ENCODE measurements at places on chromosomes 16 and 17.

GRCh38 chr16:11025120-11025531, 80.8 kb downstream of the CLEC16A start:
- no peak for DNase-seq

DNA sequence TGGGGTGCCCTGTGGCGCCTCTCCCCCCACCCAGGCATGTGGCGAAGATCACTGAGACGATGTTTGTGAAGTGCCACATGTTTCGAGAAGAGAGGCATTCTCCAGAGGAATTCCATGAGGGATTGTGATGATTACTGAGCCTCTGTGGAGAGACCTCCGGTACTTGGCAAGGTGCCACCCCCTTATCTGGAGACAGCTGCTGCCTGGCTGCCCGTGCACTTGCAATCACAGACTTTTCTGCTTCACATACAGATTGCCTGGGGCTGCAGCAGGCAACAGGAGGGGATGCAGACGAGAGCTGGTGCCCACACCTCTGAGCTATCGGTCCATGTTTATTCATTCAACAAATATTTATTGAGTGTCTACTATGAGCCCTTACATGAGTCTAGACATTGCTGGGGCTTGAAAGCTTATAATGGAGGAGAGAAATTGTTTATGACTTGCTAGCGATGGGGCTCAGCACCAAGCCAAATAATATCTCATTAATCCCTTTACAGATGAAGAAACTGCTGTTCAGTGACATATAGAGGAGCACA, 317.2 kb upstream of the ZFHX3 start:
- DNase-seq: no peak

DNA sequence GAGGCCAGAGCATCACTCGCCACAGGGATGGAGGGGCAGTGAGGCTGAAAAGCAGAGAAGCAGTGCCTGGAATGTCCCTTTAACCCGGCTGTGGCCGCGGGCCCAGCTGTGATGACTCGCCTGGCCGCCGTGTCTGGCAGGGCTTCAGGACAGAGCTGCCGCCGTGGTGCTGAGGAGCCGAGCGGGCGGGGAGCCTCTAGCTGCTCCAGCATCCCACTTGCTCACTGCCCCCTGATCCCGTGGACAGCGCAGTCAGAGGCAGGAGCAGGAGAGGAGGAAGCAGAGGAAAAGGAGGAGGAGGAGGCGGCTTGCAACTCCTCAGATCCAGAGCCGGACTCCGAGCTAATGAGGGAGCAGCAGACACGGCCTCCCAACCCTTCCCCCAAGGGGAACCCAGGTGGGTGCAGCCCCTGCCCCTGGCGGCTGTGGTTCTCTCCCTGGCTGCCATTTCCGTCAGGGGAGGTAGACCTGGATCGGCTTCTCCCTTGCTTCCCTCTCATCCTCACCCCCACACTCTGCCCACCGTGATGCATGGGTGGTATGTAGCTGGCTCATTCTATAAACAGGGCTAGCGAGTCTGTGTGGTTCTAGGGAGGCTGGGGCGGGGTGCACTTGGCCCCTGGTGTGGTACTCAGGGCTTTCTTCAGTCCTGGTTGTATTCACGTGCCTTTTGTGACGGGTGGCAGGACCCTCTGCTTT, 165.7 kb downstream of the CMIP start:
- DNase-seq: no peak

DNA sequence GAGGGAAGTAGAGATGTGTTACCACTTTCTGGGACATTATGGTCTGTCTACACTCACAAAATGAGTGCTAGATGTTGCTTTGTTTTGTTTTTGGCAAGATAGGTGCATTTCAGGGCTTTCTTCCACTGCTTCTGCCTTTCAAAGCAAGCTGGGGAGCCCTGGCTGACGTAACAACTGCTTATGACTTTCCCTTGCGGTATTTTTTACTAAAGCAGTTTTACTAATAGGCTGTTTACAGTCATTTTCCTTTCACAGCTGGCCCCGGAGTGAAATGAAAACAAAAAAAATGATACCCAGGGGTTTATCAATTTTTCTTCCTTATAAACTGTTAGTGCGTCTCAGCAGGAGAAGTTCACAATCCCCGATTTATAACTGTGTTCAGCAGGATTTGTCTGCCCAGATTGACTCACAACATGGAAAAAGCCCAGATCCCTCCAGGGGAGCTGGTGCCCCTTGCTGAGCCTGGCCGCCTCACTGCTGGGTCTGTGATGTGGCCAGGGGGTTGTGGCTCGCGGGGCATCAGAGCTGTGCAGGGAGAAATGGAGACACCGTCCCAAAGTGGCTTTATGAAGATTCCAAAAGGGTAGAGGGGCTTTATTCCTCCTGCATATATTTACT, 184.4 kb upstream of the HS3ST3A1 start:
- DNase-seq: no peak

DNA sequence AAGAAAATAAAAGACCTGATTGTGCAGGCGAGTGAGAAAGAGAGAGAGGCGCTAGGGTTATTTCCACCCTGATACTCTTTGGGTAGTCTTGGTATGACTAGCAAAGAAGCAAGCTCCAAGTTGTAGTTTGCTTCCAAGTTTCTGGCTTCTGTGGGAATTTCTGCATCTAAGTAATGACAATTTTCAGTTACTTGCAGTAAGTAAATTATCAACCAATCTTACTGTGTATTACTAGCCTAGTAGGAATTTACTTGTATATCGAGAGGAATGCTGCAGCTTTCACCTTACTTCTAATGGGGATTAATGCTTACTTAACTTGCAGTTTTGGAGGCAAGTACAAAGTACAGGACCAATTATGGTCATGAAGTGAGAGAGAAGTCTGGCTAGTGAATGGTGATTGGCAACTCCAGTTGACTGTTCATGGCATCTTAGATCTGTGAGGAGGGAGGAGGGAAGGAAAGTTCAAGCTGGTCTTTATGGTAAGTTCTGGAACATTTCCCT, 31.9 kb downstream of the TENT4B start:
- no peak for DNase-seq

DNA sequence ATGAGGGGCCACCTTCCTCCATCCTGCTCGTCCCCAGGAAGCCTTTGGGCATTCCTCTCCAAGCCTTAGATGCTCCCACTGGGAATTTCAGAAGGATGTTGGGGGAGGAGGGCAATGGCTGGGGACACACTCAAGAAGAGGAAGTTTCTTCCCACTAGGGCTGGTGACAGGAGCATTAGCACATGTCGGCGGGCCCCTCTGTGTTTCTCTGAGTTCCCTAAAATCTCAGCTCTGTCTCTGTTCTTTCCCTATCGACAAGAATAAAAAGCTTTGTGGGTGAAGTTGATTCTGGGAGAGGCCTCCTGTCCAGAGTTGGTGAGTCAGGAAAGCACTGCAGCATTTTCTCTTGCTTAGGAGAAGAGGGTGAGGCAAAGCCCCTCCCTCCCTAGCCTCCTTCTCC, 19.7 kb upstream of the C17orf107 start:
- DNase-seq: no peak

GRCh38 chr16:49023050-49023449, 258.6 kb downstream of the CBLN1 start:
- no peak for DNase-seq

DNA sequence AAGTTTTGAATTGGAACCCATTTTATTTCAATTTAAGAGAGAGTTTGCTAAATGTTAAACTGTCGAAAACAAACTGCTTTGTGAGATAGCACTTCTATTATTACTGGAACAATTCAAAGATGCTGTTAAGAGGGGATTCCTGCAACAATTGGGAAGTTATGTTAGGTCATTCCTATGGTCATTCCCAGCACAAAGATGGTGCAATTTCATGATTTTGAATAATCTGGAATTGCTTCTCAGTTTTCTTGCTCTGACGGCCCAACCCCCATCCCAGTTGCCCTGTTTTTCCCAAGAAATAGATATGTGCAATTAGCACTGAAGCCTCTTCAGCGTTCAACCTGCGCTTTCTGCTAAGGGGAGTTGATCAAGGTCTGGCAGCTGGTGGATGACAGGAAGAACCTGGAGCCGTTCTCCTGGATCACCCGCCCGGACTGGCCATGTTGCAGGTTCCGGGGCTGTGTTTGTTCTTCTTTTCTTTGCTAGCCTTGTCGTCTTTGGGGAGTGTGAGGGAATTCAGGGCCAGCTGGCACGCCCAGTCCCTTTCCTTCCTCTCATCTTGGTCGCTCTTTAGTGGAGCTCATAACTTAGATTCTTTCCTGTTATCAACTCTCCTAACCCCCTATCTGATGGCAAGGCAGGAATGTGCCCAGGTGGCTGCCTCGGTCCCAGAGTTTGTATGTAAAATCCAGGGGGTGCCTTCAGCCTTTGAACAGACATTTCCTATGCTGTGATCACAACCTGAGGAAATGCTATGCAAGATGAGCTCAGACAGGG, 29.0 kb upstream of the IRF8 start:
- DNase-seq: no peak

DNA sequence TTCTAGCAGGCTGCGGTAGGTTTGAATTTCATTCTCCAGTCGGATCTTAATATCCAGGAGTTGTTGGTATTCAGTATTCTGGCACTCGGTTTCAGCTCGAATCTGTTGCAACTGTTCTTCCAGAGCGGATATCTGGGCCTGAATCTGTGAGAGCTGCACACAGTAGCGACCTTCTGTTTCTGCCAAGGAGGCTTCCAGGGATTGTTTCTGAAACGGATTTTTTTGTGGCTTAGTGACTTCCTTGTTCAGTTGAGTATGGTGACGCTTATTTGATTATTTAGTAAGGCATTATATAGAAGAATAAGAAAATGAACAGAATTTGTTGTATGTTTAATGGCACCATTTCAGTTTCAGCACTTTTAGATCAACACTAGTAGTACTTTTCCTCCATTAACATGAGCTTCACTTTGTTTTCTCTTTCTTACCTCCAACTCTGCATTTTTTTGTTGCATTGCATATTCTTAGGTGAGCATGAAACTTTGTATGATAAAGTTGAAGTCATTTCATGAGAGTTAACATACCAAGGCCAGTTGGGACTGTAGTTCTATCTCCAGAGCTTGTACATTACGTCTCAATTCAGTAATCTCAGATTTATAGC, 2.8 kb downstream of the KRT10 start:
- DNase-seq: no peak

GRCh38 chr16:31016018-31016417, 5.6 kb upstream of the STX1B start:
- no peak for DNase-seq

DNA sequence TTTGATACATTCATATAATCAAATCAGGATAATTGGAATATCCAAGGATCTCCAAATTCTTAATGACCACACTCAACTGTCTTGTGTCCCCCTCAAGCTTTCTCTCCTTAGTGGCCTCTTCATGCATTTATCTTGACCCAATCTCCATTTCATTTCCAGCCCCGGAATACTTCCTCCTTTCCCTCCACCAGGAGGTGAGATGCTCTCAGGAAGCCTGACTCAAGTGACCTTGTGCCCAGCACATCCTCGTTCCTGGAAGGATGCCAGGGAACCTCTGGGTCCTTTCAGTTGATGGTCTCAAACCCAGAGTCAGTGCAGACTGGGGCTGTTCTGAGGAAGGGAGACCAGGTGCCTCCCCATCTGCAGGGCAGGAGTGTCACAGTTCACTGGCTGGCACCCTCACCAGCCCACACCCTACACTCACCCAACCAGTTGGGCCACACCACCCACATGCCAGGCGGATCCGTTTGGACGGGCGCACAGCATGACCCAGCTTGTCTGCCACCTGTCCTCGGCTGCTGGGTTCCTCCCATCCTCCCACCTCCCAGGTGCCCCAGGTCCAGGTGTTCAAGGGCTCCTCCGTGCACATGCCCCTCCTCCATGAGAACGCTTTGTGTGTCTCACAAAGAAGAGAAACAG, 14.0 kb upstream of the EMP2 start:
- no peak for DNase-seq

DNA sequence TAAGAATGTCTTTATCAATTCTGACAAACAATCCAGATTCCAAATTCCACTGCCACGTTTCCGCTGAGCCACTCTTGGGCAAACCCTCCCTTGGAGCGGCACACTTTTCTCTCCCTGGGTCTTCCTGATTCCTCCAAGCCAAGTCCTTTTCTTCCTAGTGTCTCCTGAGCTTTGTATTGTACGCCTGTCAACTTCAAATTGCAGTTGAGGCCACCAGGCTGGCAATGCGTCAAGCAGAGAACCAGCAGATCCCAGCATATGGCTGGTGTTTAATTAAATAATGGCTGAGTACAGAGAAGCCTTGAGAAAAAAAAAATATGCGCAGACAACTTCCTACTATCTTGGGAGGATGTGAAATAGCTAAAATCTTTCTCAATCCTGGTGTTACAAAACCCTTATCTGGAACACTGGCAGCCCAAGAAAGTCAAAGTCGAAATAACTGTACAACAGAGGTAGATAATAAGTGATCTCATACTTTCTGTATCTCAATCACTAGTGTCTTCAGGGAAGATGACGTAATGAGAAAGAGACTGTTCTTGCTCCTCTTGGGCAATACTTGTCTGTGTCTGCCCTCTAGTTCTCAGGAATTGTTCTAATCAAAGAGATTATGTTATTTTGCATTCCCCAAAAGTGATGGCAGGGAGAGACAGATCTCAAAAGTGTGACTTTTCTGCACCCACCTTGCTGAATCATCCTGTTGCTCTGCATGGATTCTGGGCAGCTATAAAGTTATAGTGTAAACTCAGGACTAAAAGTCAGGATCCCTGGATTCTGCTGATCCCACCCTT, 15.0 kb downstream of the SMIM36 start:
- DNase-seq: no peak

GRCh38 chr17:13070732-13071131, 52.9 kb upstream of the ELAC2 start:
- DNase-seq: no peak

DNA sequence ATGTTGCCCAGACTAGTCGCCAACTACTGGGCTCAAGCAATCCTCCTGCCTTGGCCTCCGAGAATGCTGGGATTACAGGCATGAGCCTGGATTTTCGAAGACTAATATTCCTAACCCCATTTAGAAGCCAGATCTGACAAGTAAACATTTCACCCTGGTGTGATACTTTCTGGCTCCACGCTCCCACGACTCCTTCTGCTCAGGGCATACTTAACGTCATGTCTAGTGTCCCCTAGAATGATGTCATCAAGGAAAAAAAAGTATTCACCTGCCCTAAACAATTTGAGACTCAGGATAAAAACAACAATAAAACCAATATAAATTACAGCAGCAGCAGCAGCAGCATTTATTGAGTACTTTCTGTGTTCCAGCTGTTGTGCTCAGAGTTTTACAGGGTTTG, 13.2 kb downstream of the ITGB3 start:
- no peak for DNase-seq

DNA sequence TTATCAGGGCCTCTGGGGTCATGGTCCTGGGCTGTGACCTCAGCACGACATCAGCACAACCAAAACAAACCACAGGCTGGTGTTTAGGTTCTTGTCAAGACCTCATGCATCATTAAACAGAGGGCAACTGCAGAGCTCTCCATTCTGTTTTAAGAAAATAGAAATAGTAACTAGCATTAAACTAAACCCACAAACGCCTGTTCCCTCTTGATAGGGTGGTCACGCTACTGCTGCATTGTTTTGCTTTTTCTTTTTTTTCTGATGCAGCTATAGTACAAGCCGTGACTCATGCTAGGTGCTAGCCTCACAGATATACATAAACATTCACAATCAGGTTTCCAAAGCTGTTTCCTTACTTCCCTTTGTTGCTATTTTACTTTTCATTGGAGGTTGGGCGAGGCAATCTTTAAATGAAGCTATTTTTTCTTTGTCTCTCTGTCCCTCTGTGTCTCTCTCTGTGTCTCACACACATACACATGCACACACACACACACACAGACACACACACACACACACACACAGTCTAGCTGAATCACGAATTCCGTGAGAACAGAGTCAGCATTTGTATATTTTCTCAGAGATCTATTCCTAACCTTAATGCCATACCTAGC, 310.3 kb downstream of the CDH13 start:
- DNase-seq: no peak

- DNase-seq: no peak
Observed at GRCh38 chr17:3539881-3540540, 17.6 kb downstream of the TRPV3 start.

- no peak for DNase-seq
Observed at GRCh38 chr17:64120159-64120810, 9.7 kb downstream of the ERN1 start.

GRCh38 chr17:62653826-62654761, 26.6 kb downstream of the MRC2 start:
- no peak for DNase-seq

All from activated T-cell treated with anti-CD3 and anti-CD28 coated beads for 4 hours (primary cell).